ENCODE measurements at places on chromosomes 4 and X.
A peak's percentile ranks its signal among the peaks of the same experiment; 100 is the strongest.

GRCh38 chr4:20839957-20840356 lies 139.7 kb downstream of the PACRGL start:
- no peak for DNase-seq

DNA sequence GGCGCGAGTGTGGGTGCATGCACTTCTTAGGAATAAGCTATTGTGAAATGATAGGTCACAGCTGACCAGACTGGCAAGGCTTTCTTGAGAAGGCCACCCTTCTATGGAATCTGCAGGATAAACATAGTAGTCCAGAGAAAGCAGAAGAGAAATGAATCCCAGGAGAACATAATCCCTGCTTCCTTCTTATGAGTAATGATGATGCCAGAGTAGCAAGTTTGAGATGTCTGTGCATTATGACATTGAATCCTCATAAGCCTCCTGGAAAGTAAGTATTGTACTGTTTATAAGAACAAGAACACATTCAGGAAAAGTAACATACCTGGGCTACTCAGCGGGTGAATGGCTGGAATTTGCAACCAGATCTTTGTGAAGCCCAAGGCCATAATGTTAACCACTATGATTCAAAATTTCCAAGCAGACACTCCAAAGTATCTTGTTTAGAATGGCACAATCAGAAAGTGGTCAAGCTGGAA lies 272.1 kb upstream of the HS3ST1 start:
- no peak for DNase-seq

- no peak for DNase-seq
These were observed 15.8 kb upstream of the CT45A1 start for GRCh38 chrX:135697601-135698000.

- no peak for DNase-seq
These were observed 2.7 kb upstream of the TMSB4X start for GRCh38 chrX:12972243-12972642.

GRCh38 chr4:51884055-51884454 lies 41.1 kb downstream of the DCUN1D4 start:
- no peak for DNase-seq

- no peak for DNase-seq
These were observed 942.3 kb upstream of the PRKX start for GRCh38 chrX:4655743-4656142.

DNA sequence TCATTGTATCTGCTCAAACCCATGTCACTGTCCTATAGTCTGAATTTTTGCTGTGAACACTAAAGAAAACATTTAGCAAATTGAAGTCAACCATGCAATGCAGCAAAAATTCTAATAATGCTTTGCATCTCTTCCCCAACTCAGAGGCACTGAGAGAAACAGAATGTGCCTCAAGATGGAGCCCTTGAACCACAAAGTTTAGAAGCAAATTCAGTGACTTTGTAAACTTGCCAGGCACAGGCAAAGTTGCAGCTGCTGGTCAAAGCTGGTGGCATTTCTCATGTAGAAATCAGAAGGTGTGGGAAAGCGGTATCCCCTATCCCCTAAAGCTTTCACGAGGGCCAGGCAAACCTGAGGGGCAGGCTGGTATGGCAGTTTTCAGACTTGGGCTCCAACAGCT lies 121.7 kb upstream of the DIPK2B start:
- DNase-seq, result peak; percentile 14

GRCh38 chrX:22666441-22666840 lies 333.3 kb upstream of the DDX53 start:
- peak; percentile 48 for DNase-seq
